ENCODE measurements at places on chromosomes 2 and 18.
A peak's percentile ranks its signal among the peaks of the same experiment; 100 is the strongest.

DNA sequence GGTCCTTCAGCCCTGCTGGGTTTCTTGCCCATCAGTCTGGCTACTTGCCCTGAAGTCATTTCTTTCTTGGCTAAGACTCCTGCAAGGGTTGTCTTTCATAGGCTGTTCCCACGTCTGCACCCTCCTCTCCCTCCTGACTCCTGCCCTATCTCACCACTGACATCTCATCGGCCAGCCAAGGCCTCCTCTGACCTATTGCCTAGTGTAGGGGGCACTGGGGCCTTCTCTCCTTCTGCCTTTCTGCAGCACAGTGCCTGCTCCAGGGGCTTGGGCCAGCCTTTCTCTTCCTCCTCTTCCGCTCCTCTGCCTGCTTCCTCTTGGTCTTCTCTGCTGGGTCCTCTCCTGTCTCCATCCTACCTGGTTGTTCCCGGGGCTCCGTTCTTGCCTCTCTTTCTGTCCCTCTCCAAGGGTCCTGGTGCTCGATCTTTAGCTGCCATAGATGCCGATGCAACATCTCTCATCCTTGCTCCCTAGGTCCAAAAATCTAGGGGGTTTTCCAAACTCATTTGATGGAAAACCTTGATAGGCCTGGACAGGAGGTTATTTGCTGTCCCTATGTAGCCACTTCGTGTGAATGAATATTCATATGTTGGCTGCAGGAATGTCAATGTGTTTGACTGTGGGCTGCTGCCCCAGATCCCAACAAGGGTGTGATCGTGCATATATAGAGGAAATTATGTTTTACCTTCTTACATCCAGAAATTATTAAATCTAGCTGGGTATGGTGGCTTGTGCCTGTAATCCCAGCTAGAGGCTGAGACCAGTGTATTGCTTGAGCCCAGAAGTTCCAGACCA, 9.7 kb upstream of the NT5DC4 start:
- DNase-seq: peak; percentile 36

GRCh38 chr2:219871351-219871750, 243.9 kb downstream of the SLC4A3 start:
- no peak for DNase-seq

DNA sequence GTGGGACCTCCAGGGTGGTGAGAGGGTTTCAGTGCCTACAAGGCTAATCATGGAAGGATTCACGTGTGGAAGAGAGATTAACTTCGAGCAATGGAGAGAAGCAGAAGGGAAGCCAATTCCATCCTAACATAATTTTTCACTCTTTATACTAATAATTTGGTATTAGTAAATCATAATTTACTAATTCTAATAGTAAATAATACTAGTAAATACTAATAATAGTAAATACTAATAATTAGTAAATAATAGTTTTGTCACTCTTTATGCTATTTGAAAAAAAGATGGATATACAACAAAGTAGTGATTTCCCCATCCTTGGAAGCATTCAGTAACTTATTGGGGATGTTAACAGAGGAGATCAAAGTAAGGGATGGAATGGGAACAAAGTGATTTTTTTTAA, 6.4 kb upstream of the SAG start:
- no peak for DNase-seq

GRCh38 chr2:55137024-55137958, 87.0 kb upstream of the RTN4 start:
- no peak for DNase-seq

DNA sequence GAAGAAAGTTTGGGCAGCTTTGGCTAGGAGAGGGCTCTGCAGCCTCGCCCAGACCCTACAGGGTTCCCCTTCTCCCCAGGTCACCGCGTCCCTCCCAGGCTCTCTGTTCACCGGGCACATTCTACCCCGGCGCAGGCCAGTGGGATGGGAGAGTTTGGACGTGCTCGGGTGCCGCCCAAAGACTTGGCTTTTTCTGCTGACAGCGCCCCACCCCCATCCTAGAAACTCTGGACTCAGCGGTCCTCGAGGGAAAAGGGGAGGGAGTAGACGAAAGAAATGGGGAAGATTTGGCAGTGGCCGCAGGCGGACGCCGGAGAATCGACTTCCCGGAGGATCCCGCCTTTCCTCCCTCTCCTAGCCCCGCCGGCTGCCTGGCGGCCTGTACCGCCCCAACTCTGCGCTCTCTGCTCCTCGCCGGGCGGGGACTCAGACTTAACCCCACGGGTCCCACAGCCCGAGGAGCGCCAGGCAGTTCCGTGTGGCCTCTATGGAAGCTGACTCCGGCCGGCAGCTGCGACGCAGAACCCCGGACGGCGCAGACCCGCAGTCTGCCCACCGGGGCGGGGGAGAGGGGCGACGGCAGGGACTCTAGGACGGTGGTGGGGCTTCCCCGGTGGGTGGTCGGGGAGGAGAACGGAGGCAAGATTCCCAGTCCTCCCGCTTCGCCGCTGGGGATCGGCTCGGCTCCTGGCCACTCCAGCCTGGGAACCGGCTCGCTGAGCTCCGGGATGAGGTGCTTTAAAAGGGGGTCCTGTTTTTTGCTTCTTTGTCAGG, 863 bp upstream of the SIX2 start:
- no peak for DNase-seq

All from type B pancreatic cell (in vitro differentiated cells).